K562 (cell line): ENCODE measurements at places on chromosomes 4 and X. TPM values are rescaled to one million over a fixed set of nuclear protein-coding genes. Genes with fewer than 3 reads are reported as not detected.
A peak's percentile ranks its signal among the peaks of the same experiment; 100 is the strongest.

- peaks cover 47% of the 10 kb centered on the region for H3K36me3 ChIP-seq
- no peaks in the 10 kb centered on the region for H3K27me3 ChIP-seq
Observed at GRCh38 chr4:40245550-40245949, 48.7 kb downstream of the RHOH start.

- no peak overlapping the region for H3K4me3 ChIP-seq
- no peak for DNase-seq
- no peaks in the 10 kb centered on the region for H3K36me3 ChIP-seq
- H3K27ac ChIP-seq = no peak overlapping the region
- H3K27me3 ChIP-seq = no peaks in the 10 kb centered on the region
Observed at GRCh38 chr4:155367608-155368007, 9.2 kb downstream of the MAP9 start.

DNA sequence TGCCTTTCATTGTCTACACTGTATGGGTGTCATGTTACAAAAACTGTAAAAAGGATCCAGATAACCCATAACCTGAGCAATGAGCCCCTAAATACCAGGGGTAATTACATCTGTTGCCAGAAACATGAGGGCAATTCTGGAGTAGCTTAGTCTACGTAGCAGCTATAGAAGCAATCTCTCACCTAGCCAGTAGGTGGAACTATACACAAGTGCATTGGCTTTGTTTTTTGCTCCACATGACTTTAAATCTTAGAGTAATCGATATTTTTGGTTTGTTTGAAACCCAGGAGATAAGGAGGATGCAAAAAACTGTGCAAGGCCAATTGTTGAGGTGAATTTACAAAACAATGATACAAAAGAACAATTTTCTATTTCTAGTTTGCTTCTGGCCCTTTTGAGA, 57.5 kb downstream of the GPR82 start:
- no peak overlapping the region for H3K4me3 ChIP-seq
- H3K36me3 ChIP-seq = no peaks in the 10 kb centered on the region
- H3K27ac ChIP-seq = no peak overlapping the region

- H3K4me3 ChIP-seq = peak overlapping the region; percentile 79
- peak overlapping the region; percentile 51; the same call in 2 of the 3 replicates for H3K27ac ChIP-seq
- peaks cover 67% of the 10 kb centered on the region for H3K4me1 ChIP-seq
- peak; percentile 43 for DNase-seq
Observed at GRCh38 chr4:972651-973424, 531 bp downstream of the DGKQ start.

- no peak overlapping the region for H3K4me3 ChIP-seq
- H3K36me3 ChIP-seq = no peaks in the 10 kb centered on the region
- H3K4me1 ChIP-seq = no peaks in the 10 kb centered on the region
- no peak overlapping the region for H3K27ac ChIP-seq
- no peak for DNase-seq
Observed at GRCh38 chr4:15855804-15856475, 77.8 kb downstream of the CD38 start.

- no peak overlapping the region for H3K4me3 ChIP-seq
- H3K27me3 ChIP-seq = no peaks in the 10 kb centered on the region
- DNase-seq = no peak
- no peaks in the 10 kb centered on the region for H3K36me3 ChIP-seq
Observed at GRCh38 chrX:42809569-42809968, 31.6 kb upstream of the PPP1R2C start.

DNA sequence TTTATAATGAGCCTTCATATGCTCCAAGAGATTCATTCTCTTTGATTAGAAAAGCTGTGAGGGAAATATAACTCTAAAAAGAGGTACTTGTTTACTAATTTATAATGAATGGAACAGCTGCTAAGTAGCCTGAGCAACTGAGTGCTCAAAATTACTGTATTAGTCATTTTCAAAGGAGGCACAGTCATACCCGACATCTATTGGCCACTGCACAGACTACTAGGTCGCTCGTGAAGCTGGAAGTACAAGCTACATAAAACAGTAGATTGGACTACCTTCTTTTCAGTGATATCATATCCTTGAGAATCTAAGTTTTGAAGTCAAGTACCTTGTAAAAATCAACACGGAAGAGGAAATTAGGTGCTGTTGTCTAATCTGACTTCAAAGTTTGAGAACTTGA, 52.0 kb upstream of the GLRB start:
- no peaks in the 10 kb centered on the region for H3K27me3 ChIP-seq
- H3K4me1 ChIP-seq = no peaks in the 10 kb centered on the region
- no peak overlapping the region for H3K27ac ChIP-seq
- H3K36me3 ChIP-seq = no peaks in the 10 kb centered on the region
- DNase-seq = no peak

GRCh38 chr4:140240237-140240636, 86.3 kb upstream of the MAML3 start:
- no peaks in the 10 kb centered on the region for H3K36me3 ChIP-seq
- H3K4me3 ChIP-seq = no peak overlapping the region
- DNase-seq = no peak
- no peak overlapping the region for H3K27ac ChIP-seq

GRCh38 chrX:10087391-10087790, 69.4 kb upstream of the CLCN4 start:
- H3K4me3 ChIP-seq = no peak overlapping the region
- no peaks in the 10 kb centered on the region for H3K36me3 ChIP-seq
- H3K27me3 ChIP-seq = no peaks in the 10 kb centered on the region; the same call in 1 of the 2 replicates
- no peak for DNase-seq
- no peak overlapping the region for H3K27ac ChIP-seq

DNA sequence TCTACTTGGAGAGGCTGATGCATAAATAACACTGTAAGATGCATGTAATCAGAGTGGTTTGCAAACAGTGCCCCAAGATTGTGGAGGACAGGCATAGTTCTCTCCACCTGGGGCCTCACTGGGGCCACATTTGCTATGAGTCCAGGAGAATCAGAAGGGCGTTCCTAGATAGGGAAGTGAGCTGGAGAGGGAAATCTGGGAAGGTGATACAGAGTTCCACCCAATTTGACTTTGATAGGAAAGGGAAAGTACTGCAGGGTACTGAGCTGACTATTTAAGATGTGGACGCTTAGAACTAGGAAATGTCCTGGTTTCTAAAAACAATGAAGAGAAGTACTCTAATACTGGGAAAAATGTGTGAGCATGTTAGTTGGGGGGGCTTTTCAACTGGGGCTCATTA, 33.9 kb downstream of the FAM9C start:
- no peaks in the 10 kb centered on the region for H3K27me3 ChIP-seq
- no peaks in the 10 kb centered on the region for H3K36me3 ChIP-seq
- H3K27ac ChIP-seq = no peak overlapping the region

DNA sequence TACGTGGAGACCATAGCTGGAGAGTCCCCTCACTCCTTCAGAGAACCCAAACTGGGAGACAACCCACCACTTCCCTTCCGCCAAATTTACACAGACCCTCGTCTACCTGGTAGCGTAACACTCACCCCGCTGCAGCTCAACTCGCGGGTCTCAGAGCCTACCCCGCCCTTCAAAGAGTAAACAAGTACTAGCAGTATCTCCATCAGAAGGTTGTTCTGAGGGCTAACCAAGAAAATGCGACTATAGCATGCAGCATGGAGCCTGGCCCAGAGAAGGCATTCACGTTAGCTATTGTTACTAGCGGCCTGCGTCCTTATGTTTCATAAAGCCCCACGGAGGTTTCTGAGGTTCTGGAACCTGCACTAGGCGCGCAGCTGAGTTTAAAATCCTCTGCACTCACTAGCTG, 531 bp upstream of the MANBA start:
- H3K27ac ChIP-seq = no peak overlapping the region; the same call in 2 of the 3 replicates
- peak; percentile 43 for DNase-seq
- no peaks in the 10 kb centered on the region for H3K27me3 ChIP-seq

GRCh38 chr4:184666670-184667069, 17.1 kb downstream of the PRIMPOL start:
- no peak overlapping the region for H3K4me3 ChIP-seq
- H3K36me3 ChIP-seq = peaks cover 22% of the 10 kb centered on the region; the same call in 2 of the 3 replicates
- H3K27me3 ChIP-seq = no peaks in the 10 kb centered on the region
- DNase-seq = no peak
- H3K27ac ChIP-seq = no peak overlapping the region
- H3K4me1 ChIP-seq = no peaks in the 10 kb centered on the region

GRCh38 chr4:6078560-6078959, 60.3 kb upstream of the C4orf50 start:
- peaks cover 21% of the 10 kb centered on the region for H3K27me3 ChIP-seq
- H3K4me3 ChIP-seq = no peak overlapping the region
- H3K27ac ChIP-seq = no peak overlapping the region
- no peak for DNase-seq
- H3K4me1 ChIP-seq = no peaks in the 10 kb centered on the region

GRCh38 chr4:146098397-146098796, 77.1 kb upstream of the LSM6 start:
- no peak overlapping the region for H3K4me3 ChIP-seq
- no peaks in the 10 kb centered on the region for H3K4me1 ChIP-seq

DNA sequence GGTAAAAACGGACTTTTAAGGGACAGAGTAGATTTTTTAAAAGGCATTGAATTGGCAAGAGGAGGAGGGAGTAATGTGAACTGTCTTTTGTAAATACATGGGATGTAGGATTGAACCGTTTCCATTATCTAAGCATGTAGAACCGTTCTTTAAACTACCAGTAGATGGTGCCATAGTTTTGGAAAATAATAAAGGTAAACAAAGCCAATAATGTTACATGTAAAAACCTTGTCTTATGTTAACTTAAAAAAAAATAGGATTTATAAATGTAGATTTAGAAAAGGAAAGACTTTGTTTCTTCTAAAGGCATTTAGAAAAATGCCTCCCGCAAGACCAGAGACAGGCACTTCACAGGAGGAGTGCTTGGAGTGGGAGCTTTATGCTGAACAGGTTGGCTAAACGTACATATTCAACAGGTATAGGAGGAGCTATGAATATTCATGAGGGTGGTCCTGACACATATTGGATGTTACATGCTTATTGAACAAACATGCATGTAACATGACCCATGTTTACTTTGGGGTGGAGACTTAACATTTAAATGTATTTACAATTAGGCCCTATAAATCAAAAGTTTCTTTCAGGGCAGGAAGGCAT, 45.5 kb upstream of the FAM241A start:
- no peaks in the 10 kb centered on the region for H3K36me3 ChIP-seq
- no peak overlapping the region for H3K27ac ChIP-seq
- H3K4me3 ChIP-seq = no peak overlapping the region
- H3K4me1 ChIP-seq = no peaks in the 10 kb centered on the region
- peak; percentile 35 for DNase-seq

DNA sequence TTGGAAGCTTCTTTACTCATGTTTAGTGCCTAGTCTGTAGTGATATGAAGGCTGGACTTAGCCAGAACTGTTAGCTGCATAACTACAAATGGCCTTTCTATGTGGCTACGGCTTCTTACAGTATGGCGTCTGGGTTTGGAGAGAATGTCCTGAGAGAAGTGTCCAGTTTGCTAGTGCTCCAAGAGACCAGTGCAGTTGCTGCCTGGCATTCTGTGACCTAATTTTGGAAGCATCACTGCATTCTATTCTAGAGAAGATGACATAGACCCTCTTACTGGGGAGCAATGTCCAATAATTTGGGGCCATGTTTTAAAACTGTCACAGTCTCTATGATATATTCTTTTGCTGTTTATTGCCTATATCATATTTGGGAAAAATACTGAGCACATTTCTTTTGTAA, 74.2 kb downstream of the STAG2 start:
- no peaks in the 10 kb centered on the region for H3K27me3 ChIP-seq
- no peak overlapping the region for H3K4me3 ChIP-seq
- no peak for DNase-seq

DNA sequence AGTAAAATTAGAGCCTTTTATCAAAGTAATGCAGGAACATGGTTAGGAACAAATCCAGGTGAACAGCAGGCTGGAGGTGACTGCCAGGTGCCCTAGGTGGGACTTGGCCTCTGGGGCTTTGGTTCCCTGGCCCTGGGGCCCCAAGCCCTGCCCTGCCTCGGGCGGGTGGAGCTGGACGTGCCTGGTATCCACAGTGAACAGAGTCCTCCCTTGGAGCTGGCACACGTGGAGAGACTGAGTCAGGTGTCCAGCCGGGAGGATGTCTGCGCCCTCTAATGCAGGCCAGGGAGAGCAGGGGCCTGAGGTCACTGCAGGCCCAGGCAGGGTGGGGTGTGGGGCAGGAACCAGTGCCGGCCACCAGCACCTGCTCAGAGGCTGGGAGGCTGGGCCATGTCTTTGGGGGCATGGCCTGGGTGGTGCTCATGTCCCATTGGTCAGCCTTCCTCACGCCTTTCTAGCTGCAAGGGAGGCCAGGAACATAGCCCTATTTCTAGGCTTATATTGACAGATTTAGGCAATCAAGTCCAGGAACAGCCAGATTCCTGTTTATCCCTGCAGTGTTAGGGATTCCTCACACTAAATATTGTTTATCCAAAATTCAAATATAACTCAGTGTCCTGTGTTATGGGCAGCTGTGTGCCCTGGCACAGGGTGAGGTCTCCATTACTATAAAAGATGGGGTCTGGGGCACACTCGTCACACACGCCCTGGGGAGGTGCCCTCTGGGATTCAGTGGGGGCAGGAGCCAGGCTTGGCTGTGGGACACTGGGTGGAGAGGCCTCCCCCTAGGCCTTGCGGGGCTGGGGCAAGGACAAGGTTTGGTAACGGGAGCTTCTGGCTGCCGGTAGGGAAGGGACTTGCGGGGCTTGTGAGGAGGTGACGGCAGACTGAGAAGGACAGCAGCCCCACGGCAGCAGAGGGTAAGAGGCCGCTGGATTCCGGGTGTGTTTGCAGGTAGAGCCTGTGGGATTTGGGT, 14.3 kb upstream of the NAT8L start:
- no peaks in the 10 kb centered on the region for H3K4me1 ChIP-seq
- DNase-seq = peak; percentile 39
- H3K27ac ChIP-seq = no peak overlapping the region
- H3K27me3 ChIP-seq = no peaks in the 10 kb centered on the region
- H3K36me3 ChIP-seq = no peaks in the 10 kb centered on the region
- no peak overlapping the region for H3K4me3 ChIP-seq

DNA sequence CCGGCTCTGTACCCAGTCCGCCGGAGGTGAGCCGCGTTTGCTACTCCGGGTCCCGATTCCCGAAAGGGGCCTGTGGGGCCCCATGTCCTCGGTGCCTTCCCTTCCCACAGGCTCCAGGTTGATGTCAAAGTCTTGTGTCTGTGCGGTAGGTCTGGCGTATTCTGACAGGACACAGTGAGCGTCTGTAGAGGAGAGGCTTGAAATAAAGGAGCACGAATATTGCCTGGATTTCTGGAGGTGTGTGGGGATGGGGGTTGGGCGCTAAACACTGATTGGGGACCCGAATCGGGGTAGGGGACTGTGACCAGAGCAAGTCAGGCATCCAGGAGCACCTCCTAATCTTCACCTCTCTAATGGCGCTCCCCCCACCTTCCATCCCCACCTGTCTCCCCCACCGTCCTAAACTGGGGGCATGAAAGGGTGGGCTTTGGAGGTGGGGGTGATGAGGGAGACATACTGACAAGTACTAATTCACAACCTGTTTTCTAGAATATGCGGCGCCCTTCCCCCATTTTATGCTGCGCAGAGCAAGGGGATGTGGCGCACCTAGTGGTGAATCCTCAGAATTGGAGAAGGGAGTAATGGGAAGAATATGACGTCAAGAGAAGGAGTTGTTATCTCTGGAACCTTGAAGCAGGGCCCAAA, 855 bp downstream of the GPRASP2 start:
- peaks cover 3% of the 10 kb centered on the region; the same call in 2 of the 3 replicates for H3K4me1 ChIP-seq
- H3K27ac ChIP-seq = no peak overlapping the region; the same call in 2 of the 3 replicates
- 0 out of 2 replicates have a peak, but pooled peaks cover 4% of the 10 kb centered on the region for H3K27me3 ChIP-seq
- no peaks in the 10 kb centered on the region for H3K36me3 ChIP-seq

The CC2D2A gene
- total RNA-seq = 1.7 TPM in 2 replicates

The LRIT3 gene
- not detected in 2 replicates for total RNA-seq

The RPS6KA3 gene
- 42.6 and 45.2 TPM in 2 replicates for total RNA-seq

The SPIN2A gene
- 0.60 and 0.65 TPM in 2 replicates for total RNA-seq

The ADRA2C gene
- 0.33 and 0.54 TPM in 2 replicates for total RNA-seq

The GSX2 gene
- total RNA-seq = not detected in 2 replicates

The NEUROG2 gene
- 0.07 TPM in 1 of 2 replicates, not detected in the other for total RNA-seq

The SRPX gene
- total RNA-seq = 0.45 TPM in 1 of 2 replicates, not detected in the other
